NCI-H1930 (cell line): ENCODE measurements at places on chromosomes 5 and 9.

GRCh38 chr9:79986437-79986836 lies 414.7 kb downstream of the TLE4 start:
- DNase-seq, result no peak

DNA sequence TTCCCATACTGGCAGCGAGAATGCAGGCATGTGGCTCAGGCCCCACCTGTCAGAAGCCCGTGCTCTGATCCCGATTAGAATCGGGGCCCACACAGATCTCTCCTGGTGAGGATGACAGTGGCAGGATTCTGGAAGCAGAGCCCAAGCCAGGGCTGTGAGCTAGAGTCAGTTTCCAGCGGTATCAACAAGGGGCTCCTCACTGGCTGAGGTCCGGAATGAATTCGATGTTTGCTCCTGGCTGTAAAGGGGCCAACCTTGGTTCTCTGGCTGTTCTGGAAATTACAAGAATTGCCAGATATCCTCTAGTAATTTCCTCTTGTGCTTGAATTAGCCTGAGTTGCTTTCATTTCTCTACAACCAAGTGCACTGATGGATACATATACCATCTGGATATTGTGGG lies 129.1 kb upstream of the SPRY4 start:
- DNase-seq, result no peak

DNA sequence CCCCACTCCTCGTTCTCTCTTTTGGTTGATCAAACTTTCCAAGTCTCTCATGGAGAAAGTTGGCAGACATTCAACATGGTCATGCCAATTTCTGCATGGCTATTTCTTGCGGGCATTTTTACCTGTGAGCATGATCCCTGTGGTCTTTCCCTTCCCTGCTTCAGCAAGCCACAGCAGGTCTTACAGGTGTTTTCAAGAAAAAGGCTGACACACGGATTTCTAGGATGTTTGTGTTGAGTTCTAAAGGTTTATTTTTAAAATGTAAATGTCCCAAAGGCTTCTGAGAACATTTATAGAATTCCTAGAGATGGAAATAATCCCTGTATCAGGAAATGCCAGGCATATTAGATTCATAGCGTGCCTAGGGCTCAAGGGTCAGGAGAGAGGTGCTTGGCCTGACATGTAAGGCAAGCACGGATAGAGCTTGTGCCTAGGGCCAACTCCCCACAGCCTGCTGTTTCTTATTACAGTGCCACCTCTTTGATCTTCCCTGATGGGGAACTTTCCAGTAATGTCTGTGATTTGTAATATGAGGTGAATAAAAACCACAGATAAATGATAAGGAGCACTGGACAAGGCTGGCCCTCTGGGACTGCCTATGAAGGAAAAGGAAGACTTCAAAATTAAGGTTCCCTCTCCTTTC lies 79.8 kb downstream of the MUSK start:
- no peak for DNase-seq

- no peak for DNase-seq
Observed at GRCh38 chr5:69491838-69492390, 676 bp upstream of the OCLN start.

DNA sequence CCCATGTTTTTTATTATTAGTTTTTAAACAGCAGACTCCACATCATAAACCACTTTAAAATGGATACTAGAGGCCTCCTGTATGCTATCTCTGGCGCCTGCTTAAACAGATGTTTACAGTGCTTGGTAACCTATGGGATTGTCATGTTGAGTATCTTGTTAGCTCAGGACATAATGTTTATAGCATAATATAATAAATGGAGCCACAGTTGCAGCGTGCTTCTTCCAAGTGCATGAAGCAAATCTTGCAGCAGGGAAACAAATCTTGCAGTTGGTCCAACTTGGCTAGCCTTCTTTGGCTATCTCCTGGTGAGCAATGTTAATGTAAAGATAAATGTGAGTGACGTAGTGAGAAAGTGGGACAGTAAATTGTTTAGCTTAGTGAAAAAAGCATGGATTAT lies 2.8 kb downstream of the GHR start:
- no peak for DNase-seq

GRCh38 chr9:121271368-121272341 lies 3.7 kb downstream of the GSN start:
- no peak for DNase-seq

GRCh38 chr9:132036521-132036920 lies 43.1 kb downstream of the MED27 start:
- no peak for DNase-seq

DNA sequence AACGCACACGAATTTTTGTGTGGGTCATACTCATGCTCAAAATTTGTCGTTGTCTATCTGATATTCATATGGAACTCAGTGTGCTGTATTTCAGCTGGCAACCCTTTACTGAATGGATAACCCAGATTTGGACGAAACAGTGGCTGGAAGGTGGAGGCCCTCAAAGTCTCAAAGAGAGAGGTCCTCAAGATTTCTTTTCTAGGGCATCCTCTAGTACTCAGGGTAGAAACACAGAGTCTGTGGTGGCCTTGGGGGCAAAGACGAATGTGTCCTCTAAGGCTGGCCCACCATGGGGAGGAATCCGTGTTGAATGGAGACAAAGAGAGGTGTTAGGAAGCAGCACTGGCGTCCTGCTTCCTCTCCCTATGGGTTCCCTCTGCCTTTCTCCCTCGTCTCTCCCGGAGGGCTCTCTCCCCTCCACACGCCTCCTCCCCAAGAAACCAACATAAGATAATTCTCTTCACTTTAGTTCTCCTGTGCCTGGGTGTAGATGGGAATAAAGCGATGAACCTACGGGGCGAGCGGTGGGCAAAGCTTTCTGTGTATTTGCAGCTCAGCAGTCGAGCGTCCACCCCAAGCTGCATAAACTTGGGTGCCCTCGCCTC lies 333.7 kb downstream of the CWC27 start:
- no peak for DNase-seq

- DNase-seq, result no peak
Observed at GRCh38 chr5:118115791-118116190, 872.6 kb downstream of the DTWD2 start.

- DNase-seq, result no peak
Observed at GRCh38 chr9:37471942-37472684, 6.9 kb upstream of the ZBTB5 start.
